ENCODE measurements at places on chromosomes 2 and 18.
A peak's percentile ranks its signal among the peaks of the same experiment; 100 is the strongest.

DNA sequence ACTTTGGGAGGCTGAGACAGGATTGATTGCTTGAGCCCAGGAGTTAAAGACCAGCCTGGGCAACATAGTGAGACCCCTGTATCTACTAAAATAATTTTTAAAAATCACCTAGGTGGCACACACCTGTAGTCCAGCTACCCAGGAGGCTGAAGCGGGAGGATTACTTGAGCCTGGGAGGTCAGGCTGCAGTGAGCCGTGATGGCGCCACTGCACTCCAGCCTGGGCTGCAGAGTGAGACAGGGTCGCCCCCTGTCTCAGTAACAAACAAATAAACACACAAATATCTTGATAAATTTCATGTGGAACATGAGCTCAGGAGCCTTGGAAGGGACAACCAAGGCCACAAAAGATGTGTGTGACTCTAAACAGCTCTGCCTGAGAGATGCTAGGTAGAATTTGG, 11.7 kb upstream of the ANKRD53 start:
- DNase-seq = no peak

DNA sequence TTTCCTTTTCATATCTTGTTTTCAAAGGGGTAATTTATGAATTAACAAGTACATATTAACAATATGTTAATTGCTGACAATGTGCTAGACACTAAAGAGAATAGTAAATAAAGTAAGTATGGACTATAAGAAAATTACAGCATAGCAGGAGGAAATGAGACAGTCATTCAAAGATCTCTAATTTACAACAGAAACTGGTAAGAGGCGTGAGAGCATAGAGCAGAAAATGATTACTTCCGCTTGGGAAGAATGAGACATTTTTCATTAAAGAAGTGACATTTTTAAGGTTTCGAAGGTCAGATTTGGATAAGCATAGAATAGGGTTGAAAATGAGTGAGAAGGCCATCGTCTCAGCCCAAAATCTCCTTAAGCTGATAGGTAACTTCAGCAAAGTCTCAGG, 184.4 kb upstream of the SESTD1 start:
- no peak for DNase-seq

DNA sequence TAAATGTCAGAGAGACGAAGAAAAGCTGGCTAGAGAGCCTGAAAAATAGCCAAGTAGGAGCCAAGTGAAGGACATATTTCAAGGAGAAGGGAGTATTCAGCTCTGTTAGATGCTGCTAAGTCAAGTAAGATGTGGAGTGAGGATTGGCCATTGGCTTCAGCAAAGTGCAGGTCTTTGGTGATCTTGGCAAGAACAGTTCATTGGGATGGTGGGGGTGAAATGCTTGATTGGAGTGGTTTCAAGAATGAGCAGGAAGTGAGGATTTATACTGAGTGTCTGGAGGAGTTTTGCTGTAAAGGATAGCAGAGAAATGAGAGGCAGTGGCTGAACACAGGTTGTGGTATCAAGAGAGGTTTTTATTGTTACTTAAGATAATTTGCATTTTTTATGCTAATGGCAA, 139.7 kb downstream of the PRPF40A start:
- no peak for DNase-seq

GRCh38 chr2:240983361-240983995, 14.9 kb upstream of the SNED1 start:
- peak; percentile 11 for DNase-seq

GRCh38 chr2:23563673-23564614, 179.0 kb downstream of the KLHL29 start:
- DNase-seq = no peak

- peak; percentile 29 for DNase-seq
Measured at GRCh38 chr2:25822190-25823117, 55.8 kb downstream of the ASXL2 start.

DNA sequence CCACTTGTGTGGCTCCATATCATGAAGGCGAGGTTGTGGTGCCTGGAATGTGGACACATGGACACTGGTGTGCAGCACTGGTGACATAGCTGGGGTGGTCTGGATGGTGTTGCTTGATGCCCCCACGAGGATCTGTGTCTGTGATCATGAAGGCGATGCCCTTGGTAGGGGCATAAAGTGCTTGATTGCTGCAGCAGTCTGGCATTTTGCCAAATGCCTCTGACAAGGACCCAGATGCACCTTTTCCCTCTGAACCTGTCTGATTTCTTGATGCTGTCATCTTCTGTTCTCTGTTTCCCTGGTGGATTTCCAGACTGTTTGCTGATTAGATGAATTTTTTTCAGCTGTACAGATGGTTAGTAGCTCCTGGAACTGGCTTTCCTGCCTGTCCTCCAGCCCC, 752.0 kb upstream of the HS6ST1 start:
- DNase-seq = no peak

- DNase-seq = no peak
Measured at GRCh38 chr2:9191041-9191481, 15.6 kb upstream of the ASAP2 start.

DNA sequence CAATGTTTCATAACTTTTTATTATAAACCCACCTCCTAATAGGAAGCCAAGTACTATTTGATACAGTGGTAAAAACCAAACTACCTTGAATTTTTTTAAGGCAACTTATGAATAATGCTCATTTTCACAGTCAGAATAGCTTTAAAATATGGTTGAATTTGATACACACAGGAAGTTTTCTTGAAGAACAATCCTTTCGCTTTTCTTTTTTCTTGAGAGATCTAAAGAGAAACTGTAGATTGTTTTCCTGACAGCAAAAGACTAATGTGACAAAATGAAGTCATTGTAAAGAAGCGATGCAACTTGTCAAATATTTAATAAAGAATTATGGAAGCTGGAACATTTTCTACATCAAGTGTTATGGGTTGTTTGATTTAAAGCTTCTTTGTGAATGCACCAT, 227.7 kb downstream of the ALPK2 start:
- no peak for DNase-seq
